ENCODE measurements at places on chromosomes 7 and 10.

- peak; percentile 27 for DNase-seq
These were observed 46.0 kb downstream of the ATAD1 start for GRCh38 chr10:87771871-87772500.

DNA sequence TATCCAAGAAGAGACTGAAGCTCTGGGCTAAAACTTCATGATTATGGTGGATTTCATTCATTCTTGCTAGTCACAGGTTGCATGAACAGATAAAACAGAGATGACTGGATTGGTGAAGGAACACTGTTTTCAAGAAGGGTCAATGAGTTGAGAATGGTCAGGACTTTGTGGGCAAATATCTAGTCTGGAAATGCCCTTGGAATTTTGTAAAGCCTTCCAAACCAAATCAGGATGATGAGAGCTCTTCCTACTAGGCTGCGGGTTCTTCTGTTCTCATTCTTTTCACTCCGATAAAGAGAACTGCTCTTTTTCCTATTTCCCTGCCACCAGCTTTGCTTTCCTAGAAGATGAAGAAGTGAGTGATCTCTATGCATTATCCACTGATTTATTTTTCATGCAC is 171.4 kb downstream of the ARID5B start:
- DNase-seq, result no peak

DNA sequence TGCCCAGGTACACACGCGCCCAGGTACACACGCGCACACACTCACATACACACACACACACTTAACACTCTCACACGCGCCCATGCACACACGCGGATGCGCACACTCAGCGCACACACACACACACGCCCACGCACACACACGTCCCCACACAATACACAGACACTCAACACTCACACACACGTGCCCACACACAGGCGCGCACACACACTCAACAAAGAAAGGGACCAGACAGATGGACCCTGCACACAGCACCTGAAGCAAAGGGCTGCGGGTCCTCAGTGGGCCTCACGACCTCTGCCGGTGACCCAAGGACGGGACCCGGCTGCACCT is 257.4 kb downstream of the ZMYND11 start:
- no peak for DNase-seq

DNA sequence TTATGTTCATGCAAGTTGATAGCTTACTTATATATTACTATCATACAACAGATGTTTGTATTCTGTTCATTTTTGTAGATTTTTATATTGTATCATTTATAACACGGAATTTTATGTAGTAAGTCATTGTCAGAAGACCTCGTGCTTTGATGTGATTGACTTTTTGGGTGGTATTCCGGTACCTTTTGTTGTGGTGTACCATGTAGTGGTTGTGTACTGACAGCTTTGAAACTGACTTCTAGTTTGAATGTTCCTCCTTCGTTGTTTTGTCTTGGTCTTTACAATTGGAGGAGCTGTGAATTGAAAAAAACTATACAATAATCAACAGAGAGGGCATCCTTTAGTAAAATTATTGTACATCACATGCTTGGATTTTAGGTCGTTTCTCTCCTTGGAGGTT is 61.5 kb downstream of the WAC start:
- no peak for DNase-seq

DNA sequence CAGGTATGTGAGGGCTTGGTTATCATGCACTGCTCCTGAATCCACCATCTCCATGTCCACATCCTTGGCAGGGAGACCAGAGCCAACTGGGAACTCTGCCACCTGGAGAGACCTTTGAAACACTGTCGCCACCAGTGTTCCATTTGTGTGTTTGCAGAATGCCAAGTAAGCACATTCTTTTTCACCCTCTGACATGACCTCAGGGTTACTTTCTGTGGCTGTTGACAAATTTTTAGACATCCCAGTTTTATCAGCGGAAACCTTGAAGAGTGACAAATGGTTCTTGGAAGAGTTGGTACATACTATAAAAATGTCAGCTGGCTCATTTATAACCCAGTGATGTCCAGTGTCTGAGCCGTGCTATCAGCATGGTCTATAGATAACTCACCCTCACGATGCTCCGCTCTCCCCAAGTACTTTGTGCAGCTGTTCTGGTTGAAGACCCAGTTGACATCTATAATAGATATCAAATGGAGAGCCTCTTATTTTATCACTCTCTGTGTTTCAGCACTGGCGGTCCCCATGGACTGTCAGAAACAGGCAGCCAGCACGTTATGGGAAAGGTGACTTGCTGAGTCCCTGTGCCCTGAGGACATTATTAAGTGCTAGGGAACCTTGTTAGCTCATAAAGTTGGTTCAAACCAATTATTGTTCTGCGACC is 563.1 kb upstream of the GALNT17 start:
- no peak for DNase-seq

GRCh38 chr10:62907470-62908212 is 91.5 kb upstream of the EGR2 start:
- DNase-seq, result no peak

DNA sequence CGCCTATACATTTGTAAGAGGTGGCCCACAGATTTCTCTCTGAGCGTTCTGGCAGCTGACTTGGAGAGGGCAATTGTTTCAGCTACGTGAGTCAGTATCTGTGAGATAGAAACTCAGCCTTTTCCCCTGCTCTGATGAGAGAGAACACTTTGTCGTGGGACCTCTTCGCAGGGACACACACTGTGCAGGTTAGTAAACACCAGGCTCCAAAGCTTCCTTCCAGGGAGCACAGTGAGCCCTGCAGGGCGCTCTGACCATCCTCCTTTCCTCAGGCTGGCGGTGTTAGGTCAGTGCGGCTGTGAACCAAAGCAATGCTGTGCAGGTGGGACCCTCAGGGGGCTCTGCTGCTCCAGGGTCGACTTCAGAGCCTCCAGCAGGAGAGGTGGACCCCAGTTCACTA is 152.2 kb upstream of the TCF7L2 start:
- no peak for DNase-seq

GRCh38 chr10:69957241-69957885 is 95.3 kb upstream of the MACROH2A2 start:
- no peak for DNase-seq
